ENCODE measurements at places on chromosomes 3 and 15.

DNA sequence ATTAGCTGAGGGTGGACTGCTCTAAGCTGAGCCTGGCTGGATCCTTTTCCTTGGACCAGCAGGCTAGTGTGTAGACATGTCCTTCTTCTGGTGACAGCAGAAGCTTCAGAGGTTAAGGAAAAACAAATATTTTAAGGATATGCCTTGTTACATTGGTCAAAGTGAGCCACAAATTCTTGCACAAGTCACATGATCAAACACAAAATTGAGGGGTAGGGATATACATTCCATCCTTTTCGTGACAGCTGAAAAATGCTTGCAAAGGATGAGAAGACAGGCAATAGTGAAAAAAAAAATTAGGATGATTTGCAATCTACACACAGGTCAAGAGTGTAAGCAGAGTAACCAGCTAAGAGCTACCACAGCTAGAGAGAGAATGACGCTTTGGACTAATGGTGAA lies 21.1 kb upstream of the OXTR start:
- DNase-seq: no peak

DNA sequence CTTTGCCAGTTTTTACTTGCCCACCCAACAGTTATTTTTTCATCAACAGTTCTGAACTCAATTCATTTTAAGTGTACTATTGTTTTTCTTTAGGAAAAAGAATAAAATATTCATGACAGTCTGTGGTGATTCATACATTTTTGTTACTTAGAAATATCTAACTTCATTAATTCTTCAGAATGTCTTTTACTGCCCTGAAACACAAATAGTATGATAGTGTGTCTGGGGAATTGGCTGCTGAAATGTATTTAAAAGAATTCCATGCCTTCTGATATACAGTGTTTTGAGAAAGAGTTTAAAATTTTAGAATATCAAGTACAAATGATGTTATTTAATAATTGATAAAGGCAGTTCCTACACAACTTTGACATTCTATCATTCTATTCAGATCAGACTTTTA lies 854.1 kb downstream of the NAALADL2 start:
- no peak for DNase-seq

- DNase-seq: no peak
Measured at GRCh38 chr15:71509139-71509538, 301.2 kb upstream of the NR2E3 start.

DNA sequence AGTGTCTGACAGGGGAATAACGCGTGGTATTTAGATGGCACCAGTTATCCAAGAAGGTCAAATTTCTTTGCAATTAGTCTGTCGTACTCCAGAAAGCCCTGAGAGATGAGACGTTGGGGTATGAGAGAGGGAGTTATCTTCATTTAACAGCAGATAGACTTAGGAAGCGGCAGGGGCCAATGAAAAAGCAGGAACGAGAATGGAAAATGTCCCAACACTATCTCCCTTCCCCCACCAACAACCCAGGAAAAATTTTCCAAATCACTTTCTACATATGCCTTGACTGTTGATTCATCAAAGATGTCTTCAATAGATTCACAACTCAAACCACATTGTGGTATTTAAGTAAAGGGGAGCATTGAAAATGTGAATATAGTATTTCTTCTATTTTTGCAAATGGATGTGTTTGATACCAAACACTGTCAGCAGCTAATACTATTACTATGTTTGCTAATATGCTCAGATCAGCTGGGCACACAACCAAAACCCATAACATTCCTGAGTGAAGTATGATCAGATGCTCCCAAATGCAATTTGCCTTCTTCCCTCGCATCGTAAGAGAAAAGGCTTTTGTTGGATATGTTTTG lies 13.3 kb upstream of the GREM1 start:
- no peak for DNase-seq

GRCh38 chr3:73765878-73766545 lies 141.3 kb upstream of the PDZRN3 start:
- DNase-seq: no peak

DNA sequence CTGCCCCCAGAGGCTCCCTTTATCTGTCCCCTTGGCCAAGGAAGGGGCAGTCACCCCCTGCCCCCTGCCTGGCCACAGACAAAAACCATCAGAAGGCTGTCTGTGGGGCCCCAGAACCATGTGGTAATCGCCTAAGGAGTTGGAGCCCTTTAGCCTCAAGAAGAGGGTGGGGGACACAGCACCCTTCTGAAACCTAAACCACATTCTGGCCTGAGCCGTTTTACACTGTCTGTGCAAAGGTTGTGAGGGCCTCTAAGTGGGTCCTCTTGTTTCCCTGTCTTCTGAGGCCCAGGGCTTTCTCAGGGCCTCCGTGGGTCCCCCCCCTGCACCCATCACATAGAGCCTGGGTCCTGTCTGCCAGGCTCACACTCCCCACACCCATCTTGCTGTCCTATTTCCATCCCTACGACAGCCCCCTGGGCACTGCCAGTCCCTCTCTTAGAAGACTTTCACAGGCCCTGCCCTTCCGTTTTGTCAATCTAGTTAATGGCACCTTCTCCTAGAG lies 17.9 kb upstream of the RPUSD3 start:
- no peak for DNase-seq

GRCh38 chr3:171156401-171157010 lies 130.0 kb upstream of the SLC2A2 start:
- DNase-seq: no peak

- DNase-seq: no peak
Measured at GRCh38 chr15:37221671-37222145, 121.4 kb upstream of the MEIS2 start.

GRCh38 chr15:90638201-90638691 lies 78.9 kb upstream of the BLM start:
- DNase-seq: no peak

DNA sequence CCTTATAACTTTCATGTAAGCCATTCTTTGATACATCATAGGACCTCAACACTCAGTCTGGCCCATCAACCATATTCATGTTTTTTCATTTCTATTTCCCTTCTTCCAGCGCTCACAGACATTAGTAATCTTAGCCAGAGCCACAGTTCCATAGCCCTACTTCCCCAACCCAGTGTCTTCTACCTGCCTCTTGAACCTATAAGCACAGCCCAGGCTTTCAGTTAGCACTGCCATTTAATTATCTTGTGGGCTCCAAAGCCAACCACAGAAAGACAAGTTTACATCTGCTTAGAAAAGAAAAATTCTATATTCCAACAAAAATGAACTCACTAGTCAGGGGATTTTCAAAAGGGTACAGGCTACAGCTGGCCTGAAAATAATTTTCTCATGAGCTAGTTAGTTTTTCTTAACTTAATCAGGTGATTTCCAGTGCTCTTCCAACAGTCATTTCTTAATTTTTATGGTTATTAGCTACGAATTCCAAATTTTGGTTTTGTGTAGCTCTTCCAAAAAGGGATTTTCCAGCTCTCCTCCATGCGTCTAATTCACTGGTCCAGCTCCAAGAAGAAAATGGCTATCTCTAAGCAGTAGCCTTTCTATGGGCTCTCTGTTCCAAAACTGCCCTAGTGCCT lies 13.7 kb downstream of the CD200 start:
- DNase-seq: no peak

DNA sequence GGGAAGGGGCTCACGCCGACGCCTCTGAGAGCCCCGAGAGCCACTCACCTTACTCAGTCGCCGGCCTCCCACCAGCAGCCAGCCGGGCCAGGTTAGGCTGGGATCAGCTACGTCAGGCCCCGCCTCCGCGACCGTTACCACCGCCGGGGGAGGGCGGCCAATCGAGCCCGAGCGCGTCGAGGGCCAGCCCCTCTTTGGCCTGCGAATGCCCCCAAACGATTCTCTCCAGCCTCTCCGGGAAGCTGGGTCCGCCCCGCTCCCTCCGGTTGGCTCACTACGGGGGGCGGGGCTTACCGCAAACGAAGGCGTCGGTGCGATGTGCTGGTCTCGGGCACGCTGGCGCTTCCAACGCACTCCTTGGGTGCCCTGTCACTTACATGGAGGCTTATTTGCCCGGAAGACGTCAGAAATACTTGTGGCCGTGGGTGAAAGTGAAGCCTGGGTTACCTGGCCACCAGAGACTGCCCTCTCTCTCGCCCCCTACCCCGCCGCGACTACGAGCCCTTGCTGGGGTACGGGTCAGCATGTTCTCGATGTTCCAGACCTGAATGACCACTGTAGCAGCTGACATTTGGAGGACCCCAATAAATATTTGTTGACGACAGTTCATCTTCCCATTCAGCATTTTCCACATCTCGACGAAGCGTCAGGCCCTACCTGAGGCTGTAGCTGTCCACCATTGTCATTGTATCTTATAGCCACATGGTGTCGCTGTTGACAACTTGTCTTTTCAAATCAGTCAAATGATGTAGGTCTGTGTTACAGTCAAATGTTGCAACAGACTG lies at the start of gene CEP70:
Gene CEP70 (minus strand): TSS at position 111 of the 785 bp plus-strand sequence. CDS start 21,333 bp downstream, outside the sequence.
- DNase-seq: peak; percentile 92

Measured in endothelial cell (in vitro differentiated cells).